ENCODE measurements at places on chromosomes 1 and 21.
A peak's percentile ranks its signal among the peaks of the same experiment; 100 is the strongest.

- DNase-seq, result peak; percentile 26
Observed at GRCh38 chr1:21814241-21814918, 2.3 kb downstream of the LDLRAD2 start.

DNA sequence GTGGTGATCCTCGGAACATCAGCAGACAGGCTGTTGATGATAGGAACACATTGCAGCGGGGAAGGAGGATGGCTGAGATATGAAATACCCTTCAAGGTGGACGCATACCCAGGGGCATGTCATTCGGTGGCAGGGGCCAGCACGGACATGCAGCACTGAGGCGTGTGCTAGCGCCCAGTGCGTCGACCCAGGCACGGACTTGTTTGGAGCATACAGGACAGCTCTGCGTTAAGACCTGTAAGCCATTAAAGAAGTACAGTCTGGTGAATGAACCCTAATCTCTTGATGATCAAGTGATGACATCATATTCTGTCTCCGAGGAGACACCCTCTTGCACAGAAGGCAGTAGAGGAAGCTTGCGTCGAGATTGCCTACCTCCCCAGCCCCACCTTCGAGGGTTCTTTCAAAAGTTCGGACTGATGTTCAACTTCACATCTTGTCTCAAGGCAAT is 63.6 kb upstream of the KIF26B start:
- no peak for DNase-seq

- DNase-seq, result no peak
Observed at GRCh38 chr1:101268893-101269292, 32.1 kb downstream of the S1PR1 start.

GRCh38 chr1:175554586-175554985 is 188.8 kb downstream of the TNR start:
- no peak for DNase-seq

DNA sequence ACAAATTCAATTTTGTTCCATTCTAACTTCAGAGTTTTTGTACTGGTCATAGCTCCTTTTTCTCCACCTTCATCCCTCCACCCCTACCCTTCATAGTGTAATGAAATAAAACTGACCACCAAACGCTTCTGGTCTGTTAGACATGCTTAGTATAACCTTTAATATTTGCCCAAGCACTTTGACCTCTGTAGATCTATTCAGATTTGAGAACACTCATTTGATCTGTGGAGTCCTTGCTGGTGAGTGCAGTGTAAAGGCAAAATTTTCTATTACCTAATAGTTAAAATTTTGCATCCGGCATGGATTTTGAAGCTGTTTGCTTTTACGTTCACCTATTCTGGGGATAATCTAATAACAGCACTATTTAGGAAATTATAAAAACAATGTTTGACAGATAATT is 41.2 kb downstream of the TMEM200B start:
- DNase-seq, result no peak

- no peak for DNase-seq
Observed at GRCh38 chr1:70487910-70488665, 77.0 kb downstream of the CTH start.

DNA sequence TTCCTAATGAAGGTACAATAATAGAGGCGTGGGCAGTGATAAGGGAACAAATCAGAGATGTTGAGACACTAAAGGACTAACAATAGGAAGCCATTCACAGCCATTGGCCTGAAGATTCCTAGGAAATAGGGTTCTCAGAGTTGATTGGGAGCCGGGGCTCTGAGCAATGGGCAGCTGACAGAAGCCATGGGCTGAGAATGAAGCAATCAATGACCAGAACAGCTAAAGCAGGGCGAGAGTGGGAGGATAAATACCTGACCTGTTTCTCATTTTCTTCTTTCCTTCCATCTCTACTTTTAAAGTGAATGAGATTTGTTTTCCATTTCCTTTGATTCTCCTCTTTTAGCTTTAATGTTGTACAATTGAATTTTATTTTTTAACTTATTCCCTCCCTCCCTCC is 774.7 kb upstream of the ADGRL4 start:
- DNase-seq, result no peak

GRCh38 chr1:219076326-219076937 is 97.2 kb upstream of the LYPLAL1 start:
- DNase-seq, result no peak

GRCh38 chr1:109274533-109275476 is 8.1 kb downstream of the PSRC1 start:
- no peak for DNase-seq

DNA sequence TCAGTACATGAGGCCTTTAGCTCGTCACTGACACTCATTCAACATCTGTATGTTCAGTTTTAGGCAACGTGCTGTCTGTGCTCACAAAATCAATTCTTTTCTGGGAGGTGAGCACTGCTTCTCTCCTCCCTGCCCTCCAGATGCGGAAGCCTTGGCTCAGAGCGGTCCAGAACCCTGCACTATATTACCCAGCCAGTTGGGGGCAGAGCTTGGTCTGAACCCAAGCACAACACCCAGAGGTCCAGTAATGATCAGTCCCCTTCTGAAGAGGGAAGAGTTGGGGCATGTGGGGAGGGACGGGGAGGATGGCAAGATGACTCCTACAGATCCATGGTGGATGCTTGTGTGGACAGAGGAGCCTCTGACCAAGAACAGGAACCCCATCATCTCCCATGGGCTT is 5.6 kb upstream of the DSCAM start:
- no peak for DNase-seq

DNA sequence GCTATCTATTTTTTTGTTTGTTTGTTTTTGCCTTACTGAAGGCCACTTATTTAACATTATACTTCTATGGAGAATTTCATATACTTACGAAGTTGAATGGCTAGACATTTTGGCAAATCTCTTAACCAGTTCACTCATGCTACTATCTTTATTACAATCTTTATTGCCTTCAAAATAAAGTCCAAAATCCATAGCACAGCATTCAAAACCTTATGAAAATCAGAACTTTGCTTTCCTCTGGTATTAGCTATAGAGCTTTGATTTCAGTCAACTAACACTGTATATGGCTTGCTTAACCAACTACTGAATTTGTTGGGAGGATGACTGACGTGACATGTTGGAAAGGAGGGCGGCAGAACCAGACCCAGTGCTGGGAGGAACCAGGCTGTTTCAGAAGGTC is 571.1 kb downstream of the LMO4 start:
- no peak for DNase-seq

- no peak for DNase-seq
Observed at GRCh38 chr1:108851567-108851966, 5.3 kb downstream of the AKNAD1 start.

DNA sequence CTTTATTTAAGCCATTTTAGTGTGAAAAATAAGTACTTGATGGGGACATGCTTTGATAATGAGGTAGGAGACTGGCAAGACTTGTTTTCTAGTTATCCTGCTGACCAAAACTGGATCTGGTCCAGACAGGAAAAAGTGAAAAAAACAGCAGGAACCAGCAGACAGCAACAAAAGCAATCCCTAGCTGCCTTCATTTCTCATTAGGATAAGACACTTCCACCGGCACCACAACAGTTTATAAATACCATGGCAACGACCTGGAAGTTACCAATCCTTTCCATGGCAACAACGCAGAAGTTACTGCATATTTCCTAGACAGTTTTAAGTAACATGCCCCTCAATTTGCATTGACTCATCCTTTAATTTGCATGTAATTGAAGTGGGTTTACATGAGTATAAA is 993.8 kb upstream of the NCAM2 start:
- no peak for DNase-seq

GRCh38 chr21:34914239-34914638 is 134.9 kb downstream of the RUNX1 start:
- no peak for DNase-seq

GRCh38 chr1:202164271-202165037 is 4.1 kb upstream of the PTPN7 start:
- peak; percentile 64 for DNase-seq

- DNase-seq, result no peak
Observed at GRCh38 chr1:100387657-100388350, 35.5 kb downstream of the CDC14A start.

GRCh38 chr1:86938450-86938849 is 24.0 kb downstream of the HS2ST1 start:
- DNase-seq, result no peak

GRCh38 chr1:147579934-147580537 is 38.7 kb downstream of the BCL9 start:
- no peak for DNase-seq

DNA sequence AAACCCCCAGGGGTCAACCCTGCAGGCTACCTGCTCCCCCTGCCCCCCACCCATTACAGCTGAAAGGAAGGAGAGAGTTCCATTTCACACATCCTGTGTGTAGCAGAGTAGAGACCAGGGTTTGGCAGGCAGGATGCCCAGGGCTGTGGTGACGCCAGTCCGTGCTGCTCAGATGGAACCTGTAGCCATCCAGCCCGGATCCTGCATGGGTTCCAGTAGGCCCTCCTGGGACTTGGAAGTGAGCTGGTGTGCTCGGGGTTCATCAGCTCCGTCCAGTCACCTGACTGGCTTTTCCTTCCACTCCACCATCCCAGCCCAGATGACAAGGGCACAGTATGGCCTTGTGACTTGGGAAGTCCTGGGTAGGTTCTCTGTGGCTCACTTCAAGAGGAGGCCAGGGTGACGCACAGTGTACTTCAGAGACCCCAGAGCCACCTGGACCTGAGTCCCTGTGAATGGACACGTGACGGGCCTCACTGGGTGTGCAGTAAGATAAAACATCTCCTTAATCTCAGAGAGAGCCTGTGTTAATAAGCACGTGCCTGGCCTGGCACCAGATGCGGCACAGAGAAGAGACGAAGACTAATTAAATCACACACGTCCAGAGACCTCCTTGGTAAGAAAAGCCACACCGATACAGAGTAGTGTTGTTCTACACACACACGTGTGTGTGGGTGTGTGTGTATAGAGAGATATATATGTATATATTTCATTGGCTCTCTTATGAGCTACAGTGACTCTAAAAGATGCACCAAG is 16.0 kb downstream of the ITPKB start:
- DNase-seq, result no peak

- DNase-seq, result no peak
Observed at GRCh38 chr1:206578068-206578977, 33.9 kb downstream of the EIF2D start.
